CD4-positive, alpha-beta T cell treated with Interleukin-12 subunit alpha and Interleukin-12 subunit beta, for 1 hour (primary cell): ENCODE measurements at places on chromosomes 2 and 18.
A peak's percentile ranks its signal among the peaks of the same experiment; 100 is the strongest.

- peak; percentile 81 for DNase-seq
Measured at GRCh38 chr2:64873472-64873924, 115.7 kb upstream of the SLC1A4 start.

- peak; percentile 80 for DNase-seq
Measured at GRCh38 chr18:59900222-59901128, 679 bp downstream of the PMAIP1 start.

GRCh38 chr2:14256890-14257289 is 375.6 kb upstream of the LRATD1 start:
- no peak for DNase-seq

DNA sequence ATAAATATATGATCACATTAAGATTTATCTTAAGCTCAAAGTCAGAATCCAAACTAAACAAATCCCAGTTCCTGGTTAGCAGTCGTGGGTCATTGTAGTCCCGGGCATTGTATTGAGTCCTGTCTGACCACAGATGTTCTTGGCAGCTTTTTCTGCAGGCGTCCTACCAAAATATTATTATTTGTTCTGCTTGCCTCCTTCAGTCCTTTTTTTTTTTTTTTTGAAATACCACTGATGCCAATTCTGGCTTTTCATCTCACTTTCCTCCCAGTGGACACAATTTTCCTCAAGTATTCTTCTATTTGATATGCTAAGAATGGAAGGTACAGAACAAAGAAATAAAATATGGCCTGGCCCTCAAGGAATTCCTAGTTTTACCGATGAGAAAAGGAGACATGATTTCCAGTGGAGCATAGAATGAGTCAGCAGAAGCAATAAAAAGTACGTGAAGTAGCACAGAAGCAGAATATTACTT is 151.6 kb downstream of the CSRNP3 start:
- no peak for DNase-seq

DNA sequence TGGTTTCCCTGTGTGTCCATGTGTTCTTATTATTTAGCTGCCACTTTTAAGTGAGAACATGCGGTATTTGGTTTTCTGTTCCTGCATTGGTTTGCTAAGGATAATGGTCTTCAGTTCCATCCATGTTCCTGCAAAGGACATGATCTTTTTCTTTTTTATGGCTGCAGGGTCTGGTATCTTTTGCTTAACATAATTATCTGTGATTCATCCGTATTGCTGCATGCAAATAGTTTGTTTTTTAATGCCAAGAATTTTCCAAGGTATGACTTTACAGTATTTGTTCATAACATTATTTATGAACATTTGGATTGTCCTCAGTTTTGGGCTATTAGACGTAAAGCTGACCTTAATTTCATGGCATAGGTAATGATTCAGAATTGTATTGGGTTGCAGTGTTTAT is 17.8 kb downstream of the GIGYF2 start:
- DNase-seq, result no peak

DNA sequence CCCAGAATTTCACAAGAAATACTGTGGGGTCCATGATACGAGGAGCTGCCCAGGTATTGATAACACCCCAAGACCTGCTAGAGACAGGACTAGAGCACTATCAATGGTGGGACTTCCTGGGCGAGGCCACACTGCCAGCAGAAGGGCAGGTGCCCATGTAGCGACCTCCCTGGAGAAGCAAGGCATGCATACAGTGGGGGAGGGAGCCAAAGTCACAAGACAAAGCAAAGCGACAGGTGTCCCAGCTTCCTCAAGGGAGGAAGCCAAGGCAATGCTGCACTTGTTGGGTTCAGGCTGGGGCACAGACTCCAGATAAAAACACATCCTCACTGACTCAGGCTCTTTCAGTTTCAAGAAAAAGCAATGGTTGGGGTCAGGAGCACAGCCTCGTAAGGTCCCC is 7.5 kb downstream of the CD207 start:
- DNase-seq, result no peak
